ENCODE measurements at places on chromosomes 7 and 10.

GRCh38 chr7:48300301-48300700, 129.0 kb downstream of the ABCA13 start:
- no peaks in the 10 kb centered on the region for H3K27me3 ChIP-seq
- no peaks in the 10 kb centered on the region for H3K36me3 ChIP-seq
- no peaks in the 10 kb centered on the region for H3K4me1 ChIP-seq
- DNase-seq, result no peak

GRCh38 chr10:52578871-52579405, 193.6 kb downstream of the MBL2 start:
- DNase-seq, result no peak
- H3K4me3 ChIP-seq, result no peak overlapping the region
- H3K27me3 ChIP-seq, result no peaks in the 10 kb centered on the region

- H3K4me3 ChIP-seq, result no peak overlapping the region
- H3K4me1 ChIP-seq, result no peaks in the 10 kb centered on the region
- H3K36me3 ChIP-seq, result no peaks in the 10 kb centered on the region
- no peak overlapping the region for H3K27ac ChIP-seq
- no peak for DNase-seq
Observed at GRCh38 chr7:23222439-23223030, 24.0 kb upstream of the GPNMB start.

DNA sequence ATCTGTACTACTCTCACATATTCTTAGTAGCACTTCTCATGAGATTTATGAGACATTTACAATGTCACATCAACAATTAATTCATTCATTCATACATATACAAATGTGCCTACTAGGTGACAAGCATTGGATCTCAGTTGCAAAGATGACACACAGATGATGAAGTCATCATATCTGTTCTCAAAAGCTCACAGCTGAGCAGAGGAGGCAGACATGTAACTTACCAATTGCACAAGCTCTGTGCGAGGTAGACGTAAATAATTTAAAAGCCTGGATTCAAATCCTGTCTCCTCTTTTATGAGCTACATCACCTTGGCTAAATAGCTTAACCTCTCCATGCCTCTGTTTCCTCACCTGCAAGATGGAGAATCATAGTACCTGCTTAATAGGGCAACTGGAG, 109.4 kb upstream of the FAM133B start:
- no peaks in the 10 kb centered on the region for H3K27me3 ChIP-seq
- DNase-seq, result no peak
- H3K36me3 ChIP-seq, result no peaks in the 10 kb centered on the region
- H3K4me1 ChIP-seq, result no peaks in the 10 kb centered on the region
- no peak overlapping the region for H3K4me3 ChIP-seq

DNA sequence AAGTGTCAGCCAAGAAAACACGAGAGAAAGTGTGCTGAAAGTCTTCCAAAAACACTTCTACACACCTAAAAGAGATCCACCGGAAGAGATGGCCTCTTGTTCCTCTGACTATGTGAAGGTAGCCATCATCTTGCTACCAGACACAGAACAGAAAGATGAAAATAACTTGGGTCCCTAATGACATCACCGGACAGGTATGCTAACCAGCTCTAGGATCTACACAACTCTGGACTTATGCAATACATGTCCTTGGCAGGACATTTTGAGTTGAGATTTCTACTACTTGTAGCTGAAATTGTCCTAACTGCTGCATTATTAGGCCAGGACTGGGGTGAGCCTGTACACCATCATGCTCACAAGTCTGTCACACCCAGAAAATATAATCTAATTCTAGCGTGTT, 358.7 kb downstream of the ELMO1 start:
- no peak for DNase-seq
- no peak overlapping the region for H3K4me3 ChIP-seq

Measured in CD14-positive monocyte (primary cell).